Activated CD4-positive, alpha-beta memory T cell treated with anti-CD3 and anti-CD28 coated beads for 36 hours (primary cell): ENCODE measurements at places on chromosomes 7 and 10. TPM values are rescaled to one million over a fixed set of nuclear protein-coding genes. Genes with fewer than 3 reads are reported as not detected.
A peak's percentile ranks its signal among the peaks of the same experiment; 100 is the strongest.

DNA sequence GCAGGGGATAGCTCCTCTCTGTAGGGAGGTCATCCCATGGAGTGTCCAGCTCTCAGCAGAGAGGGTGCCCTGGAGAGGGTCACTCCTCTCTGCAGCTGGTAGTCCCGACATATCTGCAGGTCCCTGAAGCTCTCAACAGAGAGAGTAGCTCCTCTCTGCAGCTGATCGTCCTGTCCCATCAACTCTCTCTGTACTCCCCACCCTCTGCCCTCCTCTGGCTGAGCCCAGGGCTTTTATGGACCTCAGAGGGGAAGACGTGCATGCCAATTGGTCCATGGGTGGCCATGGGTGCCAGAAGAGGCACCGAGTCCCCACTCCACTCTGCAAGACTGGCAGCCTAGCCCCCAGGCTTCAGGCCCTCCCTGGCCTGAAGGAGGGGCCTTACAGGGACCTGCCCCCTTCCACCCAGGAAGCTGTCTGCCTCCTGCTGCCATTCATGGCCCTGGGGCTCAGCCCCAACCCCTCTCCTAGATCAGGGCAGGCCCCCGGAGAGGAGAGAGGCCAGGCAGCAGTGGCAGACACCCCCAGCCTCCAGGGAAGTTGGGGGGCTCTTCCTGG, 9.0 kb upstream of the BLVRA start:
- peaks cover 7% of the 10 kb centered on the region for H3K27me3 ChIP-seq
- H3K36me3 ChIP-seq, result no peaks in the 10 kb centered on the region

GRCh38 chr10:63759335-63759734, 238.1 kb downstream of the REEP3 start:
- H3K27me3 ChIP-seq, result peaks cover 7% of the 10 kb centered on the region
- no peaks in the 10 kb centered on the region for H3K4me1 ChIP-seq
- no peak overlapping the region for H3K4me3 ChIP-seq
- H3K36me3 ChIP-seq, result no peaks in the 10 kb centered on the region
- no peak for DNase-seq
- no peak overlapping the region for H3K27ac ChIP-seq

ANXA8L1 gene
- not detected for total RNA-seq

DNA sequence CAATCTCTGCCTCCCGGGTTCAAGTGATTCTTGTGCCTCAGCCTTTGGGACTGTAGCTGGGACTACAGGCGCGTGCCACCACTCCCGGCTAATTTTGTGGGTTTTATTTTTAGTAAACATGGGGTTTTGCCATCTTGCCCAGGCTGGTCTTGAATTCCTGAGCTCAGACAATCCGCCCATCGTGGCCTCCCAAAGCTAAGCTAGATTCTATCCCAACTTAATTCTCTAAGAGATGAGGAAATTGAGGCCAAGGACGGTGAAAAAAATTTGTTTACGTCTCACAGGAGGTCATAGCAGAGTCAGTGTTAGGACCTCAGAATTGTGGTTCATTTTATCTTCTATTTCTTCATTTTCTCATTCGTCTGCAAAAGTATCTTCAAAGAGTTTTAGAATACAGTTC, 6.1 kb downstream of the CCAR1 start:
- H3K27ac ChIP-seq, result no peak overlapping the region
- no peaks in the 10 kb centered on the region for H3K27me3 ChIP-seq
- no peak for DNase-seq
- H3K4me3 ChIP-seq, result no peak overlapping the region
- H3K4me1 ChIP-seq, result peaks cover 12% of the 10 kb centered on the region

- H3K36me3 ChIP-seq, result no peaks in the 10 kb centered on the region
- DNase-seq, result peak; percentile 4
- H3K27me3 ChIP-seq, result no peaks in the 10 kb centered on the region
- H3K4me1 ChIP-seq, result no peaks in the 10 kb centered on the region
Measured at GRCh38 chr10:79381804-79382221, 34.5 kb downstream of the PPIF start.

GRCh38 chr7:155920068-155920461, 107.8 kb upstream of the SHH start:
- H3K27ac ChIP-seq, result no peak overlapping the region
- H3K27me3 ChIP-seq, result peaks cover 5% of the 10 kb centered on the region
- no peaks in the 10 kb centered on the region for H3K4me1 ChIP-seq

DNA sequence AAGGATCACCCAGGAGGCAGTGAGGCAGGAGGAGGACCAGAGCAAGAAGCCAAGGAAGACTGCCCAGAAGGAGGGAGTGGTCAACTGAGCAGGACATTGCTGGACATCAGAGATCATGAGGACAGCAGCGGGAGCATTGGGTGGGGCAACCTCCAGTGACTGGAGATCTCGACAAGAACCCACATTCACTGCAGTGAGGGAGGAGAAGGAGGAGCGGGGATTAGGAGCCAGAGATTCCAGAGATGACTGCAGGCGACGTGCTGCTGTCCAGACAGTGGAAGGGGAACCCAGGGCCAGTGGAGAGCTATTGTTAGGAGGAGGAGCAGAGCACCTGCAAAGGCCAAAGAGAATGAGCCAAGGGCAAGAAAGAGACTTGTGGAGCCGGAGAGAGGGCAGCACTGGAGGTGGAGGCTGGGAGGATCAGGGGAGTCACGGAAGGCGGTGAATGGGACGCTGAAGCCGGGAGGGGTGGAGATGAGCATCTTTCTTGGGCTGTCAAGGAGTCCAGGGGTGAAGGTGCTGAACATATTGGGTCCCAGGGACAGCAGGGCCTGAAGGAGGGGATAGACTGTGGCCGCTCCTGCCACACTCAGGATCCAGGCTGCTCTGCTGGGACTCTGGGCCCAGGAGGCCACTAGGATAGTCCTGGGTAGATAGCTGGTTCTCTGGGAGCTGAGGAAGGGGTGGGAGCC, 140.1 kb upstream of the UNC5B start:
- H3K27me3 ChIP-seq, result peaks cover 2% of the 10 kb centered on the region
- H3K27ac ChIP-seq, result no peak overlapping the region
- no peaks in the 10 kb centered on the region for H3K4me1 ChIP-seq
- no peak for DNase-seq
- H3K4me3 ChIP-seq, result no peak overlapping the region

EPO gene
- total RNA-seq, result not detected
